Renal cortex interstitium (tissue), 15 donors: ENCODE measurements at places on chromosomes 16 and 17.

- DNase-seq: no peak
Observed at GRCh38 chr16:9447699-9448098, 356.3 kb downstream of the HAPSTR1 start.

DNA sequence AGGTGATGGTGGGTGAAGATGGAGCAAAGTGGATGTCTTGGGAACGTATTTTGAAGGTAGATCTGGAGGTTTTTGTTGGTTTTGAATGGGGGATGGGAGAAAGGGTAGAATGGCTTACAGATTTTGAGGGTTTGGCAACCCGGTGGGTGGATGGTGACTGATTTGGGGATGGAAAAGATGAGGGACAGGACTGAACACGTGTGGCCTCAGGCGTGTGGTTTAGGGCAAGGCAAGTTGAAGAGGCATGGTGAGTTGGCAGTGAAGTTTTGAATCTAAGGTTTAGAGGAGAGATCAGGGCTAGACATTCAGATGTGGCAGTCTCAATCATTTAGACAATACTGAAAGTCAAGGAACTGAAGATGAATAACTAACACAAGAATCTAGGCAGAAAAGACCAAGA lies 5.0 kb upstream of the DCTPP1 start:
- DNase-seq: no peak

- DNase-seq: no peak
Observed at GRCh38 chr16:57256601-57257395, 11.7 kb downstream of the ARL2BP start.

- DNase-seq: no peak
Observed at GRCh38 chr16:23967775-23968174, 132.0 kb downstream of the PRKCB start.

- no peak for DNase-seq
Observed at GRCh38 chr16:67236563-67237395, 9.8 kb downstream of the TMEM208 start.

DNA sequence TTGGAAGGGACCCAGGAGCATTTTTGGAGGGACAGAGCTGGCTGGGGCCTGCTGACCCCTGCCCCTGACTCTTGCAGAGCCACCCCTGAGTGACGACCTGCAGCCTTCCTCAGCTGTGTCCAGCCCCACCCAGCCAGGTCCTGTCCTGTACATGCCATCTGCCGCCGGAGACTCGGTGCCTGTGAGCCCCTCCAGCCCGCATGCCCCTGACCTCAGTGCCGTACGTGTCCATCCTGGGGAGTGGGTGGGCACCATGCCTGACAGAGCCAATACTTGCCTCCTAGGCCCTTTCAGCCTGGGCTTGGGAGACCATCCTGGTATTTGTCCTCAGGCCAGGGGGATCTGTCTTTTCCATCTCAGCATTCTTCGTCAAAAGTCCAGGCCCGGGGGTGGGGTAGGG lies 27.5 kb downstream of the UNC13D start:
- DNase-seq: no peak

DNA sequence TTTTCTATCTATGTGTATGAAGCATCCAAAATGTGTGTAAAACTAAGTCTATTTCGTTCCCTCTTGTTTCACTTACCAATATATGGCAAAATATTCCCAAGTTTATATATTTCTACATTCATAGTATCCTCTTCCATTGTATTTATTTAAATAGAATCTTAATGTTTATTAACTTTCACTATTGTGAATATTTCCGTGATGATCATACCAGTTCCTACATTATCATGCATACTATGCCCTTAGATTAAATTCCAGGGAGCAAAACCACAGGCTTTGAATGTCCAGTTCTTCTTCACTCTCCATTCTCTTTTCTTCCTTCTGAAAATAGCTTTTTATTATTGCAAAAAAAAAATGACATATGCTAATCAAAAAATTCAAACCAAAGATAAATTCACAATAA lies 4.0 kb downstream of the MAP2K6 start:
- no peak for DNase-seq

- no peak for DNase-seq
Observed at GRCh38 chr16:71421911-71422310, 19.9 kb downstream of the TLE7 start.

DNA sequence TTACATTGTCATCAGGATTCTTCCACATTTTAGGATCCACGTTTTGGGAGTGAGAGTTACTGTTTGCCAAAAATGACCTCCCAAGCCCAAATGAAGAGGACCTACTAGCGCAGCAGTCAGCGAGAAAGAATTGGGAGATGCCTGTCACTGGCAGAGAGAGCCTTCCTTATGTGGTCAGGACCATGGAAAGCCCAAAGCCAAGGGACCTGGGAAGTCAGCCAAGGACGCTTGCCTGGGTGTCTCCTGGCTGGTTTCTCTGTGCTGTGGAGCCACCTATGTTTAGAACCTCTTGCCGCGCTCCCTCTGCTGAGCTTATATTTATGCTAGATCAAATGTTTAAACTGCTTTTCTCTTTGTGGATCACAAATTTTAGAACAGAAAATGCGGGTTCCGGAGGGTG lies 24.9 kb upstream of the RHBDL3 start:
- no peak for DNase-seq

GRCh38 chr16:74496054-74496453 lies 74.8 kb upstream of the CLEC18B start:
- no peak for DNase-seq

GRCh38 chr16:57041182-57042156 lies 50.9 kb upstream of the CPNE2 start:
- DNase-seq: no peak

DNA sequence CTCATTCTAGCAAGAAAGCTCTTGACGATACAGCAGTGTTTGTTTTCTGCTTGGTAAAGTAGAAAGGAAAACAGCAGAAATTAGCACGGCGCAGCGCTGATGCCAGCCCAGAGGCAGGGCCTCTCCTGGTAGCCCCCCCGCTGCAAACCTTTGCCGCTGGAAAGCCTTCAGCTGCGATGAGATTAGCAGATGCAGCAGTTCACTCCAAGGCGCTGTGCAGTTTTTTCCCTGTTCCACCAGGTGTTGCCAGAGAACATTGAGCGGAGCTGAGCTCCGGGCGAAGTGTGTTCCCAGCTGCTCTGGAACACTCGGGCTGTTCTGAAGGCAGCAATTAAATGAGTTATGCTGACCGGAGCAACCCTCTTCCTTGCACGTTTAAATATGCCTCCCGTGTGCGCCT lies 72.5 kb downstream of the RBFOX1 start:
- peak; percentile 15 for DNase-seq

GRCh38 chr16:19609359-19609758 lies 53.9 kb downstream of the VPS35L start:
- DNase-seq: no peak

- peak; percentile 56 for DNase-seq
Observed at GRCh38 chr16:10971560-10971961, 27.2 kb downstream of the CLEC16A start.

DNA sequence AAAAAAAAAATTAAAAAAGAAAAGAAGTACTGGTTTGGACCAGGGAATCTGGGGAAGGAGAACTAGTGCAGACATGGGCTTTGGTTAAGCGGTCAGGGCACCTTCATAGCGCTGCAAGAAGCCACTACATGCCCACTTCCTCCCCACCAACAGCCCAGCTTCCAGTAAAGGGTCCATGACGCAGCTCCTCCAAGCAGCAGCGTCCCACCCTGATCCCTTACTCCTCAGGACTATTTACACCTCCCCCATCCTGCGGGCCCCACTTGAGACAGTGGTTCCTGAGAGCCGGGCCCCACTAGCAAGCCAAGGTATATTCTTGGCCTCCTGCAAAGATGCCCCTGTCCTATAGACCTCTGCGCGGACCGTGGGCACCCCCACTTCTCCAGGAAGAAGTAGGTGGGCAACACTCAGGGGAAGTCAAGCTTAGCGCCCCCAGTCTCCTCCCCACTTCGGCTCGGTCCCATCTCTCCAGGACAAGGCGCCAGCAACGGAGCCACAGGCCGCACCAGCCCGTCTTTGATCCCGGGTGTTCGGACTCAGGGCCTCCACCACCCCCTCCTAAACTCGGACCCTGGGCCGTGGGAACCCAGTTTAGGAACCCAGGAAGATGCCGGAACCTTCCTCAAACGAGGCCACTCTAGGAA lies 913 bp upstream of the PRR14 start:
- no peak for DNase-seq

- no peak for DNase-seq
Observed at GRCh38 chr16:17038415-17038814, 432.3 kb downstream of the XYLT1 start.

- no peak for DNase-seq
Observed at GRCh38 chr17:40004072-40004471, 11.2 kb upstream of the CSF3 start.

- no peak for DNase-seq
Observed at GRCh38 chr17:72102366-72102765, 18.5 kb upstream of the SOX9 start.

- DNase-seq: no peak
Observed at GRCh38 chr16:83967091-83967490, 953 bp upstream of the NECAB2 start.

- no peak for DNase-seq
Observed at GRCh38 chr17:68706356-68706920, 105.3 kb upstream of the FAM20A start.

- DNase-seq: no peak
Observed at GRCh38 chr17:38453951-38454421, 25.7 kb downstream of the ARHGAP23 start.

DNA sequence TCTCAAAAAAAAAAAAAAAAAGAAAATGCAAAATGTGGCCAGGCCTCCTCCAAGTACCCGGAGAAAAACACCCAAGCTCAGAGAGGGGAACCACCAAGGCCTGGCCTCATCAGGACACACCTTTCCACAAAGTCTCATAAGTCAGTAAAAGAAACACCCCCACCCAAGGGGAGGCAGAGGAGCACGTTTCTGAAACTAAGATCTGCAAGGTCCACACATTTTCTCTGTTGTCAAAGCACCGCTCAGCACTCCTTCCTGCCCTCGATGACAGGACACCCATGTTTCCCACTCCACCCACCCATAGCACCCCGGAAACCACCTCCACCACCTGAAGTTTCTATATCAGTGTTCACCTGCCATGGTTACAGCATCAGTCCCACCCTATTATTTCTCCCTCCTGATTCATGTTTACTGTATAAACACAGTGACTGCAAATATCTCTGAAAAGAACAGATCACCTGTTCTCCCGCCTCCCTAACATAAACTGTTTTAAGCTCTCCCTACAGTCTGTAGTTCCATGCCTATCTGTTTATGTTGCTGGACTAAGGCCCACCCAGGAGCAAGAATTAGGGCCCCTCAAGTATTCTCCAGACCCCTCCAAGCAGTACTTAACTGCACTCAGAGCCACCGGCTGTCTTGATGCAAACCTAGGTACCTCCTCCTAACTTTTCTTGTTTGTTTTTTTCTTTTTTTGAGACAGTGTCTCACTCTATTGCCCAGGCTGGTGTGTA lies 2.0 kb downstream of the CORO7 start:
- DNase-seq: no peak

- no peak for DNase-seq
Observed at GRCh38 chr17:72872396-72872795, 220.1 kb downstream of the SLC39A11 start.

DNA sequence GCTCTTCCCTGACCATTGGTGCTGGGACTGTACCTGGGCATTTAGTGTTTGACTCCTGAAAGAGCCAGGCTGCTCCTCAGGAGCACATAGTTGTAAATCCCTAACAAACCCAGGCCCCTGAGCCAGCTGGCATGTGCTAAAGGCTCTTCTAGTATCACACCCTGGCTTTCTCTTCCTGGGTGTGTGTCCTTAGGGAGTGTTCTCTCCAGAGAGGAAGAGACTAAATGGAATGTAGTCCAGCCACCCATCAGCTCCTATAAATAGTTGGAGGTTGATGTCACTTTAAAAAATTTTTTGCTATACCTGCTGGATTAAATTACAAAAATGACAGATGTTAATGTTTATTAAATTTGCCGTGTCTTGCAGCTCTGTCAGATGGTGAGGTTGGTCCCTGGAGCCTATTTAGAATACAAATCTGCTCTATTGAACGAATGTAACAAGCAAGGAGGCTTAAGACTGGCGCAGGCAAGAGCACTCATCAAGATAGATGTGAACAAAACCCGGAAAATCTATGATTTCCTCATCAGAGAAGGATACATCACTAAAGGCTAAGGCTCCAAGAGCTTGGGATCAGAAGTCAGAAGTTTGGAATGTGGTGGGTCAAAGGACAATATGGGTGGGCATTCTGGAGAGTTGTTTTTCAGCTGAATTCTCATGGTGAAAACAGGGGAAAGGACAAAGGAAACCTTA lies 13.1 kb upstream of the DUSP14 start:
- no peak for DNase-seq

GRCh38 chr17:63306855-63307254 lies 139.3 kb downstream of the CYB561 start:
- DNase-seq: no peak

GRCh38 chr17:43983196-43983514 lies 21.3 kb upstream of the NAGS start:
- DNase-seq: no peak

DNA sequence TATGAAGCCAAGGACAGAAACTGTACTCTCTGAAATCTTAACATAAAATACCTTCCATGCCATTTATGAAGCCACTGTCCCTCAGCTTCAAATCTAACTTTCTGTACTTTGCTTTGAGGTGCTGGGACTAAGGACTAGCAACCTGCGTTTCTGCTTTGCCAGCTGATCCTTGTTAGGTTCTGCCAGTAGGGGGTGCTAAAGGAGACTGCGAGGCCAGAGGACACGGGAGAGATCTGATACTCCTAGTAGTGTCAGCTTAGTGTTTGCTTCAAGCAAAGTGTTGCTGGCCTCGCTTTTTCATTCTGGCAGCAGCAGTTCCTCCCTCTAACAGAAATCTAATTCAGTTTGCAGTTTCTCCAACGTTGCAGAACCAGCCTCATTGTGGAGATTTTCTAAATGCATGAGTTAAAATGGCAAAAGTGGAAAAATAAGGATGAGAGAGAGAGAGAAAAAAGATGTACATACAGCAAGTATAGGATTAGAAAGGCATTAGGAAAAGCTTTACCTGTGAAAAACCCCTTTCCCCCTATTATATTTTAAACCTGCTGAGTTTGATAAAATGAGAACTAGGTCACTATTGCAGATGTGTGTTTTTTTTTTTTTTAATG lies 297.5 kb downstream of the CA10 start:
- DNase-seq: peak; percentile 22

- DNase-seq: no peak
Observed at GRCh38 chr17:44219108-44219615, 313 bp downstream of the UBTF start.

DNA sequence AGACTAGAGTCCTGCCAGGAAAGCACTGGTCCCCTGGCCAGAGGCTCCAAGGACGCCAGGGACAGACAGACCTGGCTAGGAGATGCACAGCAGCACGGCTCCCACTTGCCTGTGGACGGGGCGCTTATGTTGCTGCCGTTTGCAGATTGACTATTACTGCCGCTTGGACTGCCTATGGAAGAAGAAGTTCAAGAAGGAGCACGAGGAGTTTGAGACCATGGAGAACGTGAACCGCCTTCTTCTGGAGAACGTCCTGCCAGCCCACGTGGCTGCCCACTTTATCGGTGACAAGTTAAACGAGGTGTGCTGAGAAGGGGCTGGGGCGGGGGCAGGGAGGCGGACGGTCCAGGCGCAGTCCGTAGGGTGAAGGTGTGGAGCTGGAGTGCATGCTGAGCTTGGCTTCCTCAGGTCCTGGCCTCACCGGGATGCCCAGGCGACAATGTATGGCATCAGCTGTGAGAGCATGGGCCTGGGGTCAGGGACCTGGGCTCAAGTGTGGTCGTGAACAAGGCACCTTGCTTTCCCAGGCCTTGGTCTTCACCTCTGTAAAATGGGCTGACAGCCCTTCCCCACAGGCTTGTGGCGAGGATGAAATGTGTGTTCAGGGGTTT lies 45.6 kb downstream of the ADCY7 start:
- no peak for DNase-seq
